NCI-H2029 (cell line): ENCODE measurements at places on chromosomes 3 and 15.

DNA sequence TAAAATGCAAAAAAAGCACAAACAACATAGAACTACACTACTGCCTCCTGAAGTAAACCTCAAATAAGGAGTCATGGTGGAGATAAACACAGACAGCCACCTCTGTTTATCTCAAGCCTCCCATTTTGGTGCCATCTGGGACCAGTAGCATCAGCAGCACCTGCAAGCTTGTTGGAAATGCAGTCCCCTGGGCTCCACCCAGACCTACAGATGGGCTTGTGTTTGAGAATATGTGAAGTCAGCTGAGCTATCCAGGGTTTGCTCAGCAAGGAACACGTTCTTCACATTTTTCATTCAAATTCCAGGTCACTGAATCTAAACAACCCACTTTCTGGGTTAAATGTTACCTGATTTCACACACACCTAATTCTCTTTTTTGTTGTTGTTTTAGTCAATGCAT lies 45.5 kb downstream of the RASGRF1 start:
- DNase-seq = no peak

DNA sequence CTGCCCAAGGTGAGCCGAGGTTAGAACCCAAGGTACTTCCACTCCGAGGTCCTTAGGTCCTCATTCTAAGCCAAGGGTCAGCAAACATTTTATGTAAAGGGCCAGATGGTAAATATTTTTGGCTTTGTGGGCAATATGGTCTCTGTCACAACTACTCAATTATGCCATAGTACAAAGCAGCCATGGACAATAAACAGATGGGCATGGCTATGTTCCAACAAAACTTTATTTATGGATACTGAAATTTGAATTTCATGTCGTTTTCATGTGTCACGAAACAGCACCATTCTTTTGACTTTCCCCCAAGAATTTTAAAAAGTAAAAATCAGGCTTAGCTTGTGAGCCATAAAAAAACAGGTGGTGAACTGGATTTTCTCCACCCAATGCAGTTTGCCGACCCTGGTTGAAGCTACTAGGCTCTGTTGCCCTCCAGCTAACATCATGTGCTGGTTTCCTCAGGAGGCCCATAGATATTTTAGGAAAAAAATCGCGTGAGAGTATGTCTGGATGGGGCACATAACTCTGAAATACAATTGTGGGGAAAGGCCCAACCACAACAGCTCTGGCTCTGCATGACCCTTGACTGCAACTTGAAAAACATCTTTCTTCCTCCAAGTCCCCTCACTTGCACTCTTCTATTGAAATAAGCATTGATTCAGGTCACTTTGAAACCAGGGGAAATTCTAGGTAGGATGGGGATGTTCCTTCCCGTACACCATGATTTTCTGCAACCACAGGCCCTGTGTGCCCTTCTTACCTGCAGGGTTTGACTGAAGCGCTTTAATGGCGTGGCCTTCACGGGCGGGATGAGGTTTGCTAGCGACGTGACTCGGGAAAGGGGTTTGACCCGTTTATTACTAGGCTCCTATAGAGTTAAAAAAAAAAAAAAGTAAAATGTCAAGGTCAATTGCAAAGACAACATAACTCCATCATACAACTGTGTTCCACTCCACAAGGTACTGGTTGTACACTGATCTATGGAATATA lies 28.5 kb downstream of the ARHGEF3 start:
- no peak for DNase-seq

GRCh38 chr15:69522361-69522760 lies 69.7 kb downstream of the RPLP1 start:
- no peak for DNase-seq

DNA sequence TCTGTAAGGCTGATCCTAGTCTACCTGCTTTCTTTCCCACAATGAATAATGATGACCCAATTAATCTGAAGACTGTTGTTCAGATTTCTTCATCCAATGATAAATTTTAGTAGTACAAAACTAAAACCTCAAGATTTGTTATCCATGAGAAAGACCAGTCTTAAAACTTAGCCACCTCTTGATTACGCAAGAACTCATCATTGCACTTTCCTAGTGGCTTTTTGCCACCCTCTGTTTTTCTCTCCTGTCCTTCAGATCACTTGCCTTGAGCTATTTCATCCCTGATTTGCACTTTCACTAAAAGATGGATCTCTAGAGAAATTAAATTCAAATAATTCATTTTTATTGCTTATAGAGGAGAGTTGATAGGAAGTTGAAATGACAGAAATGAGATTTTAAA lies 142.7 kb upstream of the RBMS3 start:
- DNase-seq = no peak

- DNase-seq = no peak
These were observed 77.0 kb downstream of the SLC9A9 start for GRCh38 chr3:143771258-143771657.

DNA sequence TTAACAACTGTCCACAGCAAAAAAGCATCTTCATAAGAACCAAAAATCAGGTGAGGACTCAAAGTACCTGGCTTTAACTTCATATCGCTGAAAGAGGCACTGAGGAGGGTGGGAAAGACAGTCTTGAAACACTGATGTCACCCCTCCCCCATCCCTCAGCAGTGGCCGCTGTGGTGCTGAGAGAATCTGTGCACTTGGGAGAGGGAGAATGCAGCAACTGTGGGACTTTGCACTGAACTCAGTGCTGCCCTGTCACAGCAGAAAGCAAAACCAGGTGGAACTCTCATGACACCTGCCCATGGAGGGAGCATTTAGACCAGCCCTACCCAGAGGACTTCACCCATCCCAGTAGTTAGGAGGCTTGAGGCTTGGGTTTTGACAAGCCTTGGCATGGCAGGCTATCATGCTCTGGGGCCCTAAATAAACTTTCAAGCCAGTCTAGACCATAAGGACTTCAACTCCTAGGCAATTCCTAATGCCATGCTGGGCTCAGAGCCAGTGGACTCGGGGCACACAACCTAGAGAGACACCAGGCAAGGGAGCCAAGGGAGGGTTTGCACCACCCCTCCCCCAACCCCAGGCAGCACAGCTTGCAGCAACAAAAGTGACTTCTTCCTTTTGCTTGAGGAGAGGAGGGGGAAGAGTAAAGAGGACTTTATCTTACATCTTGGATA lies 6.1 kb upstream of the ZSCAN2 start:
- DNase-seq = no peak

- no peak for DNase-seq
These were observed 201.8 kb upstream of the KCNH8 start for GRCh38 chr3:18946524-18946923.

DNA sequence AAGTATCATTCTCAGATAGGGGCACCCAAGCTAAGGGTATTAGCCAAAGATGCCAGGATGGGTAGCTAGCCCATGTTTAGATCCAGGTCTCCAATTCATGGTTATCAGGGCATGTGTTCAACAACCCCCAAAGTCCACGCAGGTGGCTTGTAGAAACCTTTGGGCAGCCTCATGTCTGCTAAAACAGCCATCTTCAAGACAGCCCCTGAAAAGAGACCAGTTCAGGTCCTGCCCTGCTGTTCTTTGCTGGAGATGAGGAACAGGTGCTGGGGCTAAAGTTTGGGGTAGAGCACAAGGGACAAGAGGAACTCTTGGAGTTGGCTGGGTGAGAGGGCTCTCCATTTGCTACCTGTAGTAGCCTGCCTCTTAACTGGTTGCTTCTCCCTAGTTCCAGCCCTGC lies 4.6 kb downstream of the PPM1M start:
- DNase-seq = no peak

GRCh38 chr3:159266779-159267178 lies 464.9 kb downstream of the MFSD1 start:
- DNase-seq = no peak

GRCh38 chr3:9887480-9887879 lies 2.9 kb upstream of the JAGN1 start:
- DNase-seq = no peak

DNA sequence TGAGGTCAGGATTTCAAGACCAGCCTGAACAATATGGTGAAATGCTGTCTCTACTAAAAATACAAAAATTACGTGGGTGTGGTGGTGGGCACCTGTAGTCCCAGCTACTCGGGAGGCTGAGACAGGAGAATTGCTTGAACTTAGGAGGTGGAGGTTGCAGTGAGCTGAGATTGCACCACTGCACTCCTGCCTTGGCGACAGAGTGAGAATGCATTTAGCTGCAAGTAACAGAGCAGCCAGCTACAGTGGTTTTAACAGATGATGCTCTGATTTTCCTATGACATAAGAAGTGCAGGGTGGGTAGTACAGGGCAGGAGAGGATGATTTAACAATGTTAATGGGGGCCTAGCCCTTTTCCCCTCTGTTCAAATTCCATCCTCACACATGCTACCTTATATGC lies 267.9 kb downstream of the RPLP1 start:
- DNase-seq = no peak

DNA sequence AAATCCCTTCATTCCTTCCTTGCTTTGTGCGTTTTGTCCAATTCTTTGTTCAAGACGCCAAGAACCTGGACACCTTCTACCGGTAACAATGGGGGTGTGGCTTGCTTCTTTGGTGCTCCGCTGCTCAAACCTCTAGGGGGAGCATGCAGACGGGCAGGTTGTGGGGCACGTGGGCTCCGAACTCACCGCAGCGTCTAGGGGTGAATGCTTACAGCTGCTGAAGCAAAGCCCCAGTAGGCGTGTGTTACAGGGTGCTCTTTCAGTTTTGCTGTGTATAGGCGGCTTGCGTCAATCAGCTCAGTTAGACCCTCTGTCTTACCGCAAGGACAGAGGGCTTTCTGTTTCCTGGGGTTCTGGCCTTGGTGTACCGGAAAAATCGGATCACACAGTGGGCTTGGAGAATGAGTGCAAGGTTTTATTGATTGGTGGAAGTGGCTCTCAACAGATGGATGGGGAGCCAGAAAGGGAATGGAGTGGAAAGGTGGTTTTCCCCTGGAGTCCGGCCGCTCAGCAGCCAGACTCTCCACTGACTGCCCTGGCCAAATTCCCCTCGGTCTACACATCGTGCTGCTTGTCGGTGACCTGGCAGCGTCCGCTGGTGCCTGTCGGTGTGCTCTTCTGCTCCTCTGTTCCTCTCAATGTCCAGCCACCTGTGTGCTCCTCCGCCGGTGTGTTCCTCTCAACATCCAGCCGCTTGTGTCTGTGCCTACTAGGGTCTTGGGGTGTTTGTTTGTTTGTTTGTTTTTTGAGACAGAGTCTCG lies 1.2 kb upstream of the LRRC34 start:
- peak; percentile 78 for DNase-seq

DNA sequence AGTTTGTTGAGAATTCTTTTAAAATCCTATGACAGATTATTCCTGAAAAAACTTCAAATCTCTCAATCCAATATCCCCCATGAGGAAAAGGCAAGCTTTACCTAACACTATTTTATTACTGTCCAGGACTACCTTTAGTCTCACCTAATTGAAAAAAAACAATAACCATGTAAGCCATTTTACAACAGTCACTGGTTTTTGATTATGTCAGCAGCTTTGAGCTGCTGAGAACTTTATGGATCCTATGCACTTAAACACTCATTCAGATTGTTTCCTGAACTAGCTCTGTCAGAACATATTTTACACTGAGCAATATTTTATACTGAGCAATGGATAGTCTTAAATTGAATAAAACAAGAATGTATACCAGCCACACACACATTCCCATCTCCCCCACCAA lies 79.9 kb downstream of the ZBBX start:
- no peak for DNase-seq

DNA sequence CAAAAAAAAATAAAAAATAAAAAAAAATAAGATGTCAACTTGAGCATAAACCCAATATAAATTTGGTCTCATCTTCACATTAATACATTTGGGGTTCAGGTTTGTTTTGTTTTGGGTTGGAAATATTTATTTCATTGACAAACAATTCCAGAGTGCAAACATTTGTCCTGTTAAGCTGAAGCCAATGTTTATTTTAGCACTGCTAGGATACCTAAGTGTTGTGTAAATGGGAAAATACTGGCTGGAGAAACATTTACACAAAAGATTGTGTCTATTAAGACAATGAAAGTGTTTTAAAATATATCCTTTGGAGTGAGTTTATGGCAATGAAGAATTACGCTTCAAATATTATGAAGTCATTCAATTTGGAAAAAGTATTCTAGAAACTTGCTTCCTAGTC lies 91.1 kb downstream of the MEIS2 start:
- DNase-seq = no peak

DNA sequence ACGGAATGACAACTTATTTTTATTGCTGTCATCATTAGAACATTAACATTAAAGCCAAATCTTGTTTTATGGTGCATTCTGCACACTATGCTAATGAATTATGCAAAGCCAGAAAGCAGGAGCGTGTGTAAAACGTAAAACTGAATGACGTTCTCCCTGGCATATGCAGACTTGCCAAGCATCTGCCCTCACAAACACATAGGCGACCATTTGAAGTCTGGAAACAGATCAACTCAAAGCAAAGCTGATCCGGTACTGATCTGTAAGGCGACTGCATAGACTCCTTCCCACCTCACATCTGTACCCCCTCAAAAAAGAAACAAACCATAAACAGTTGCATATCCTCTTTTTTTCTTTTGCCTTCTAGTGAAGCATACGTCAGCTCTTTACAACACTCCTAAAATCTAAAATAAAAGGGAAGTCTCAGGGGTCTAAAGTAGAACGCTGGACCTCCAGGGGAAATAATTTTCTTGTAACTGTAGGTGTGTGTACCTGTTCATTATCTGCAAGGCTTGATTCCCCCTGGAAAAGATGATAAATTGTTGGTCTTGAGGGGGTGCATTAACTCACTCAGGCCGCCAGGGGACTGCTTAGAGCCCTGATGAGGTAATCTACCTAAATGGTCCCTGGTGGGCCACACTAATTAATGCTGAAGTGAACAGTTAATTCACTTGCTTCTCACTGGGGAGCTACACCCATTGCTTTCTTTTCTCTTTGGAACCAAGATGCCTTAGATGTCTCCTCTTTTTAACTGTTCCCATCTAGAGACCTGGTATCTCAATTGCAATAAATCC lies 231.4 kb downstream of the CDIN1 start:
- DNase-seq = no peak

DNA sequence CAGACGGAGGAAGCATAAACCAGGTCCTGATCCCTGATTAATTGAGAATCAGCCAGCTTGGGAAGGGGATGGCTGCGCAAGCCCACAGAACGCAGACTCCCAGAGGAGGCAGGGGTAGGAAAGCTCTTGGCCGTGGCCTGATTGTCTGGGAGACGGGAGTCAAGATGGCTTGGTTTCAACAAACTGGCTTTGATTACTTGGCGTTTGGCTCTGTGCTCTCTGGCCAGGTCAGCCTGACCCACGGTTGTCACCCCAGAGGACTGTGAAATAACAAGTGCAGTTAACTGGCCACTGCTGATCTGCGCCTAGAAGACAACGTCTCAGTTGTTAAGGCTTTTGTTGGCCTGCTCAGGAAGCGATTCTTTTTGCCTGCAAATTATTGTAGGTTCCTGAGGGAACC lies 387.0 kb upstream of the PROK2 start:
- no peak for DNase-seq
